ENCODE measurements at places on chromosomes 7 and 10. TPM values are rescaled to one million over a fixed set of nuclear protein-coding genes. Genes with fewer than 3 reads are reported as not detected.

Gene KBTBD2
- 33.6 TPM for total RNA-seq

Gene GPC2
- 0.64 TPM for total RNA-seq

Gene ZNHIT1
- total RNA-seq = 64.5 TPM

Gene TES
- 21.6 TPM for total RNA-seq

Gene MKX
- total RNA-seq = not detected

Gene ACADSB
- total RNA-seq = 80.0 TPM

Gene COBL
- total RNA-seq = 3.8 TPM

Gene PRR15
- 7.8 TPM for total RNA-seq

Gene CPA2
- total RNA-seq = not detected

Gene RSPH10B
- not detected for total RNA-seq

Gene CALHM1
- not detected for total RNA-seq

Gene DLX5
- not detected for total RNA-seq

Gene LRIT1
- total RNA-seq = not detected

Gene LLCFC1
- not detected for total RNA-seq

Gene EN2
- not detected for total RNA-seq

Gene CWF19L1
- total RNA-seq = 42.1 TPM

Gene SH2D4B
- total RNA-seq = not detected

Gene CHCHD3
- total RNA-seq = 113 TPM

Gene PLEKHS1
- total RNA-seq = not detected

Gene LEP
- total RNA-seq = not detected

Gene RHBDD2
- 14.9 TPM for total RNA-seq

Gene OR2A42
- not detected for total RNA-seq

Gene VPS37D
- total RNA-seq = 6.3 TPM

Gene MARVELD1
- not detected for total RNA-seq

Gene PLAC9
- not detected for total RNA-seq

Gene UCN3
- not detected for total RNA-seq

Gene HACD1
- total RNA-seq = 47.6 TPM

Gene HIF1AN
- 10.7 TPM for total RNA-seq

Gene OR13A1
- total RNA-seq = not detected

Gene ITIH5
- total RNA-seq = 3.5 TPM

Gene PPP1R9A
- 18.2 TPM for total RNA-seq

Gene CROT
- 11.9 TPM for total RNA-seq

Gene PPP1R3C
- 18.7 TPM for total RNA-seq

Gene ASZ1
- not detected for total RNA-seq

Gene ZCCHC24
- 3.9 TPM for total RNA-seq

Gene PAOX
- 0.52 TPM for total RNA-seq

Gene NME8
- total RNA-seq = not detected

Gene LIPM
- total RNA-seq = not detected

Gene ZNF12
- 28.1 TPM for total RNA-seq

Gene MSRB2
- 5.2 TPM for total RNA-seq

Gene ZNF107
- total RNA-seq = 9.4 TPM

Gene GHRHR
- total RNA-seq = not detected

Gene SDK1
- 0.17 TPM for total RNA-seq

Gene SPDYE5
- not detected for total RNA-seq

Gene SAP25
- not detected for total RNA-seq

Gene SYT15B
- total RNA-seq = 0.04 TPM

Gene PAX4
- total RNA-seq = not detected

Gene CYP2E1
- not detected for total RNA-seq

Gene PIP
- not detected for total RNA-seq

Gene PAX2
- total RNA-seq = not detected

Gene NRCAM
- 0.31 TPM for total RNA-seq

Gene PRKCQ
- total RNA-seq = 0.60 TPM

Measured in HepG2 (cell line).